ENCODE measurements at places on chromosomes 5 and 9. TPM values are rescaled to one million over a fixed set of nuclear protein-coding genes. Genes with fewer than 3 reads are reported as not detected.

DNA sequence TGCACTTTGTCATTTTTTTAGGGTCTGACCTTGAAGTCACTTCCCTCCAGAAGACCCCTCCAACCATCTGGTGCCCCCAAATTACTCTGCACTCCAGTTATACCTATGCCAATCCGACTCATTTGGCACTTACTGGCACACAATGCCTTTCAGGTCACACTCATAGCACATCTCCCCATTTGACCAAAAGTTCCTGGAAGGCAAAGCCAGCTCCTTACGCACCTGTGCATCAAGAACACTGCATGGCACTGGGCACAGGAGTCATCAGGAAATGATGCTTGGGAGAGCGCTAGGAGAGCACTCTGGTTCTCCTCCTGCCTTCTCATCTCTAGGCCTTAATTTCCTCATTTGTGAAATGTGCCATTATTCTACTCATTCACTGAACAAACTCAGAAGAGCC is 2.9 kb downstream of the TNIP1 start:
- no peak for DNase-seq

GRCh38 chr5:106699198-106699597 is 971.5 kb downstream of the EFNA5 start:
- DNase-seq, result no peak

Gene FBP1
- 3.7 TPM for total RNA-seq

Gene WDR38
- total RNA-seq, result not detected

DNA sequence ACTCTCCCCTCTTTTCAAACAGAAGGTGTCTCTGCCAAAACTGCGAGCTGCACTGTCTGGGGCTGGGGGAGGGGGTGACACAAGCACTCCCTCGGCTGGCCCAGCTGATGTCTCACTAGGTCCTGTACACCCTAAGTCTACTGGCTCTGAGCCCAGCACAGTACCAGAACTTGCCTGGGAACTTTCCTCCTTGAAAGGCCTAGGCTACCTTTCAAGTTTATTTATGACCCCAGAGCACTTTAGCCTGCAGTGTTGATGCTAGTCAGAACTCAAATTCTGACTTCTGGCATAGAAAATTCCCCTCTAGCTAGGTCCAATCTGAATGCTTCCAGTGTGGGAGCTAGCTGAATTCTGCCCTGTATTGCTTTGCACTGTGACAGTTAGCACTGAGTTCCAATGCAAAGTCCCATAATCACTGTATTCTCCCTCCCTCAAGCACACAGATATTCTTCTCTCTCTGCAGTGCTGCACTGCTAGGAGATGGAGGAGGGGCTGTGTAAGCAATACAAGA is 10.5 kb downstream of the LURAP1L start:
- no peak for DNase-seq

GRCh38 chr9:133347515-133347984 is 381 bp downstream of the MED22 start:
- DNase-seq, result peak; percentile 24

Gene NPR2
- total RNA-seq, result 3.8 TPM

Data from T-helper 17 cell (primary cell).